ENCODE measurements at places on chromosomes 3 and 15.

DNA sequence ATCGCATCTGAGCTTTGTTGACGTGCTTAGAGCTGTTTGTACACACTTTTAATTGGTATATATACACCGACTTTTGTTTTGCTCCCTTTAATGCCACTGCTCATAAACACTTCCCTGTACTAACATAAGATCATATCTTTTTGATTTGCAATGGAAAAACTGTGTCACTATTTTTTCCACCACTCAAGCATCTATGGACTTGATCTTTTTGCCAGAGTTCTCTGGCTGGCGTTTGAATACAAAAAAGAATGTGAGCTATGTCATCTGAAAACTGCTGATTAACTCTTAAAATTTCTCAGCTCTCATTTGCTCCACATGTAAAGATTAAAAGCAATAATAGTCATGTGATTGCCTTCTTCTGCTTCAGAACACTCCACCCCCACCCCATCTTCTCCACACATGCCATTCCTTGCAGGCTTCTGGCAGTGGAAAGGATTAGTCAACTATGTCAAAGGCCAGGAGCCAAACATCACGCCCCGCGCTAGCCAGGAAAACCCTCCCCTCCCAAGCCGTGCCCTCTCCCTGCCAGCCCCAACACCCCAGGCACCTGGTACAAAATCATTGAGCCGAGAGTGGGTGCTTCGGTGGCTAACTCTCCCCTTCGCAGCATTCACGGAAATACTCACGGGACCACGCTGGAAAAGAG lies 123.4 kb upstream of the MEF2A start:
- DNase-seq, result no peak
- H3K36me3 ChIP-seq, result no peaks in the 10 kb centered on the region
- H3K4me3 ChIP-seq, result no peak overlapping the region
- H3K27me3 ChIP-seq, result no peaks in the 10 kb centered on the region
- peaks cover 66% of the 10 kb centered on the region for H3K4me1 ChIP-seq

DNA sequence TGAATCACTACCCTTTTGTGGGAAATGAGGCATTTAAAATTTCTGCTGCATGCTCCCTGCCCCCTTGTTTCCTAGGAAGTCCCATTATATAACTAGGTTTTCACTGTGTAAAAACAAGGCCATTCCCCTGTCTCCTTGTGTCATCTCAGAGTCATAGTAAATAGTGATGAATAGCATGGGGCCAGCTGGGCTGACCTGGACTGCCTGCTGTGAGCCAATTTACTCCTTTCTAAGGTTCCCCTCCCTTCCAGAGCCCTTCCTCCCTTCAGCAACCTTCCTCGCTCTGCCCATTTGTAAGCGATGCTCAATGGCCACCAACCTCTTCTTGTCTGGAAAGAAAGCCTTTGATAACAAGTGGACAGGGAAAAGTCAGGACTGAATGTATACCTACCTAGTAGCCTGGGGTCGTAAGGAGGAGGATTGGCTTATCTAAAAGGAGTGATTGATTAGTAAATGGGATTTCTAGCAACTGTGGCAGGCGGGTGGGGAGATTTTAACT lies 11.7 kb downstream of the ITGA11 start:
- H3K4me3 ChIP-seq, result no peak overlapping the region
- no peak overlapping the region for H3K27ac ChIP-seq
- DNase-seq, result no peak
- no peaks in the 10 kb centered on the region for H3K27me3 ChIP-seq

GRCh38 chr3:181610083-181610972 lies 101.4 kb upstream of the SOX2 start:
- H3K4me1 ChIP-seq, result no peaks in the 10 kb centered on the region
- H3K4me3 ChIP-seq, result no peak overlapping the region
- DNase-seq, result no peak
- H3K27me3 ChIP-seq, result no peaks in the 10 kb centered on the region

DNA sequence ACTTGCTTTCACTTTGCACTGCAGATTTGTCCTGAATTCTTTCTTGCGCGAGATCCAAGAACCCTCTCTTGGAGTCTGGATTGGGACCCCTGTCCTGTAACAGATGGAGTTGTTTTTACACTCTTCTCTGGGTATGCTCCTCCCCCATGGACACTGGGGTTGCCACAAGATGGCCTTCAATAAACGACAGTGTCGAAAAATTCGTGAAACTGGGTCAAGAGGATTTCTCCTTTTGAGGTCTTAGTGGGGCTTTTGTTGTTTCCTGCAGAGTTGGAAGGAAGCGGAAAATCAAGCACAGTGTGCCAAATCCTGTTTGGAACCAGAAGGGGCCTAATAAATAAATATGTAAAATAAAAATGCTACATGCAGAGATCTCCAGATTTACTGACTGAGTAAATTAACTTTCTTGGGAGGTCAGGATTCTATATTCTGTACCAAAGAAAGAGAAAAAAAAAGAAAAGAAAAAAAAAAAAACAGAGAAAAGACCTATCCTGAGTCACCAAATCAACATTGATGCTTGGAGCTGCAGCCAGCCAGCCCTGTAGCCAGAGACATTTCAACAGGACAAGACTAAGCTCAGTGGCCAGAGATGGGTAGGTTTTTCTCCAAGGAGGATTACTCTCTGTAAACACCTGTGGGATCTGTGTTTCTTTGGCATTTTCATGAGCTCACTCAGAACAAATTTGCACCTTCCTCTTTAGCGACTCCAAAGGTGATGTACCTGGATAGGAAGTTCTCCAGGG lies 24.8 kb downstream of the CCDC80 start:
- no peaks in the 10 kb centered on the region for H3K36me3 ChIP-seq
- DNase-seq, result no peak
- no peaks in the 10 kb centered on the region for H3K4me1 ChIP-seq
- H3K4me3 ChIP-seq, result no peak overlapping the region
- H3K27me3 ChIP-seq, result no peaks in the 10 kb centered on the region

GRCh38 chr3:65577843-65578430 lies 460.8 kb downstream of the MAGI1 start:
- H3K4me3 ChIP-seq, result no peak overlapping the region
- H3K27ac ChIP-seq, result no peak overlapping the region
- no peak for DNase-seq
- no peaks in the 10 kb centered on the region for H3K4me1 ChIP-seq
- no peaks in the 10 kb centered on the region for H3K27me3 ChIP-seq

All from thymus (tissue), 14 donors.